ENCODE measurements at places on chromosomes 2 and 18. TPM values are rescaled to one million over a fixed set of nuclear protein-coding genes. Genes with fewer than 3 reads are reported as not detected.
A peak's percentile ranks its signal among the peaks of the same experiment; 100 is the strongest.

ITPRID2 gene
- total RNA-seq = 9.0 TPM

IRS1 gene
- total RNA-seq = 15.0 TPM

DNA sequence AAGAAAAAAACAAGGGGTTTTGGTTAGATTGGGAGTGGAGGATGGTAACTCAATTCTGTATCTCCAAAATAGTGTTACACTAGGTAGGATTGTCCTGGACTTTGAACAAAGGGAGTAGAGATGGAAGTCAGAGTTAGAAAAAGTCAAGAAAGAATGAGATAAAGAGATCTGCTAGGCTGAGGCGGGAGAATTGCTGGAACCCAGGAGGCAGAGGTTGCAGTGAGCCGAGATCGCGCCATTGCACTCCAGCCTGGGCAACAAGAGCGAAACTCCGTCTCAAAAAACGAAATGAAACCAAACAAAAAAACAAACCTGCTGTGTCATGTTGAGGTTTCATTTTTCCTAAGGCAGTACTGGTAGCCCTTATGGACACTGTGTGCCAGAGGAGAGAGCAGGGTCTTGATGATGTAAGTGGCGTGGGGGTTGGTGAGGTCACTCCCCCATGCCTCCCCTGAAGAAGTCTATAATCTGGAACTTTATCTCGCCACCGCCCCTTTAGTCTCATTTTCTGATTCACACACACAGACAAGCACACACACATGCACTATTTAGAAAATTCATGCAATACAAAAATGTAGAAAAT, 10.5 kb downstream of the DRC1 start:
- DNase-seq = no peak

- DNase-seq = peak; percentile 10
These were observed 496.7 kb upstream of the MYT1L start for GRCh38 chr2:2827761-2828221.

- DNase-seq = peak; percentile 21
These were observed 100.9 kb upstream of the TEX51 start for GRCh38 chr2:126797622-126798275.

- DNase-seq = no peak
These were observed 56.6 kb upstream of the AGPS start for GRCh38 chr2:177335917-177336450.

All from H9 (cell line).